ENCODE measurements at places on chromosomes 6 and 20.
A peak's percentile ranks its signal among the peaks of the same experiment; 100 is the strongest.

DNA sequence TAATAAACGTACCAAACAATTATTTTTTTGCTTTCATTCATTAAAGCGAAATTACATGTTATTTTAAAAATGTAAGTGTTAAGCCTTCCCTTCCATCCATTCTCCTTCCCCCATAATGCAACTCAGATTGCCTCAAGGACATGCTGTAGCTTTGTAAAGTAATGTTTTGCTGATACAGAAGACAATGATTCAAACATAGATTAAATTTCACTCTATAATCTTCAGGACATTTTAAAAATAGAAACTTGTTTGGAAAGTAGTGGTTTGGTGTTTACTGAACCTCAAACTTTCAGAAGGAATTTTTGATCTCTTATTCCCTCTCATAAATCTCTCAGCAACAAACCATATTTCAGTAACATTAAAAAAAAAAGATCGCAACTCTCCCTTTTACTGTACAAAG is 350.9 kb upstream of the HSF2 start:
- DNase-seq = no peak

- no peak for DNase-seq
Measured at GRCh38 chr6:163180874-163181541, 233.5 kb upstream of the QKI start.

- peak; percentile 9 for DNase-seq
Measured at GRCh38 chr6:13303668-13304017, 24.7 kb downstream of the TBC1D7 start.

DNA sequence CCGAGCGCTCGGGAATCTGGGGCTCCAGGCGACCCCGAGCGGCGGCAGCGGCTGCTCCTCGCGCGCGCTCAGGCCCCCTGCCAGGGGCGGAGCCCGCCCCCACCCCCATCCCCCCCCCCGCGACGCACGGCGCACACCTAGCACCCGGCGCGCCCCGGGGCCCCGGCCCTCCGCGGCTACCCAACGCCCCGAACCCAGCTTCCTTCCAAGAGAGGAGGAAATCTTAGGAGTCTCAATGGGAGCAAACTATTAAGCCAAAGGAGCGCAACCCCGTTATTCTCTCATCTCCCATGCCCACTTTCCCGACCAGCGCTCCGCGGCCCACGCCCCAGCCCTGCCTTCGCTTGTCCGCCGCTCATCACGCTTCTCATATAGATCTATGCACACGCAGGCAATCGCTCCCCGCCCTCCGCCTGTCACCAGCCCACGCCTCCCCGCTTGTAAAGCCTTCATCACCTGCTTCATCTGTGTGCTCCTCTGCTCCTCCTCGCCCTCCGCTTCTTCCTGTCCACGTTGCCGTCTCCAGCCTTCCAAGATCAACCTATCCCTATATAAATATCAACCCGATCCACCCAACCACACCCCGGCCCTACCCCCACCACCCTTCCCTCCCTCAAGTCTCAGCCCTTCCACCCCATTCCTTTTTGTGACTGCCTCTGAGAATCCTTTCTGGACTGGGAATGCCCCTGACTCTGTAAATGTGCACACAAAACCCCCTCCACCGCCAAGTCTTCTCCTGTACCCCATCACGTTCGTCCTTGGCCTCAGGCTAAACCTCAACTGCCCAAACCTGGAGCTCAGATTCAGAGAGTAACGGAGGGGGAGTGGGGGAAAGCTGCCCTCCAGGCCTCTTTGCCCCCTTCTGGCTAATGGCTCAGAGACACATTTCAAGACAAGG is at the start of gene DLK2:
Gene DLK2 (minus strand): TSS at position 18 of the 898 bp plus-strand sequence. CDS start 723 bp downstream, outside the sequence.
- DNase-seq = peak; percentile 76

GRCh38 chr20:57990396-57990987 is 238.0 kb downstream of the ANKRD60 start:
- no peak for DNase-seq

GRCh38 chr6:27834879-27835549 is 77.2 kb downstream of the OR2B2 start:
- DNase-seq = no peak

- no peak for DNase-seq
Measured at GRCh38 chr6:96276305-96276704, 245.3 kb upstream of the UFL1 start.

GRCh38 chr6:165321150-165321549 is 11.7 kb upstream of the C6orf118 start:
- DNase-seq = no peak

DNA sequence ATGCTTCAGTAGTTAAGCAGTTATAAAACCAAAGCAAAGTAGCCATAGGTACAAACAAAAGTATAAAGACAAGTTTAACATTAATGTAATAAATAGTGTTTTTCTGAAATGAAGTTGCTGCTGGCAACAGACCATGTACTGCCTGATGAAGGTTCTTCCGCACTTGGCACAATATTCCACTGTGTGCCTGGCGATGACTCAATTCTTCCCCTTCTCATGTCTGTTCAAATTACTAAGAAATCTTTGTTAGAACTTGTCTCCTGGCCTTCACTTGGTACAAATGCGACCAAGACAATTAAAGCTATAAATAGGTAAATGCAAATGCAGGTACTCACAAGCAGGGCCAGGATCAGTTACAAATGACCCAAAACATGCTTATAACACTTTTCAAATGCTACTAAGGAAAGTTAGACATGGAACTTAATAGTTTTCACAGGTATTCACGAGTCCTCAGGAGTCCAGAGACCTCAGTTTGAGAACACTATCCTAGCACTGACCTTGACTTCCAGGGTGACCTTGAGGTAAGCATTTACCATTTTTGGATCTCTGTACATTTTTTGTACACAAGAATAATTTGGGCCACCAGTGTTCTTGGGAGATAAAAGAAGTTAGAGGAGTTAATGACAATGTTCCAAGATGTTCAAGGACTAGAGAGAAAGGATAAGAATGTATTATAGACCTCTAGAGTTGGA is 8.1 kb upstream of the DDR1 start:
- DNase-seq = no peak

GRCh38 chr6:85346196-85346595 is 103.7 kb upstream of the NT5E start:
- DNase-seq = no peak

DNA sequence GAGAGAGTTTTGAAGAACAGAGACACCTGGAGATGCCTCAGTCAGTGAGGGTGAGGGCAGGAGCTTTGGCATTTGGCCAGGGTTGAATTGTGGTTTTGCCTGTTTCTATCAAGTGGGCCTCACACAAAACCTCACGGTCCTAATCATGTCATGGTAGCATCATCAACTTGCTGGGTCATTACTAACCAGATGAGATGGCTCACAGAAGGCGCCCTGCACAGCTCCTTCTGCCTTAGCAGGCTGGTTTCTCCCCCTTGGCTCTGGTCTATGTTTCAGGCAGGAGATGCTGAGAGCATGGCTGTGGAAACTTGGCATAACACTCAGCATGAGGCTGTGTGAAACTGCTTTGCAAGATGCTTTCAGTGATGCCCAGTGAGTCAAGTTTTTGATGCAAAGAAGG is 99.3 kb downstream of the LRRC1 start:
- peak; percentile 44 for DNase-seq

GRCh38 chr6:33192671-33193602 is 670 bp upstream of the COL11A2 start:
- DNase-seq = peak; percentile 59

- DNase-seq = no peak
Measured at GRCh38 chr6:26221186-26221585, 134.0 kb downstream of the HFE start.

- DNase-seq = no peak
Measured at GRCh38 chr20:24488800-24489175, 19.4 kb downstream of the SYNDIG1 start.

DNA sequence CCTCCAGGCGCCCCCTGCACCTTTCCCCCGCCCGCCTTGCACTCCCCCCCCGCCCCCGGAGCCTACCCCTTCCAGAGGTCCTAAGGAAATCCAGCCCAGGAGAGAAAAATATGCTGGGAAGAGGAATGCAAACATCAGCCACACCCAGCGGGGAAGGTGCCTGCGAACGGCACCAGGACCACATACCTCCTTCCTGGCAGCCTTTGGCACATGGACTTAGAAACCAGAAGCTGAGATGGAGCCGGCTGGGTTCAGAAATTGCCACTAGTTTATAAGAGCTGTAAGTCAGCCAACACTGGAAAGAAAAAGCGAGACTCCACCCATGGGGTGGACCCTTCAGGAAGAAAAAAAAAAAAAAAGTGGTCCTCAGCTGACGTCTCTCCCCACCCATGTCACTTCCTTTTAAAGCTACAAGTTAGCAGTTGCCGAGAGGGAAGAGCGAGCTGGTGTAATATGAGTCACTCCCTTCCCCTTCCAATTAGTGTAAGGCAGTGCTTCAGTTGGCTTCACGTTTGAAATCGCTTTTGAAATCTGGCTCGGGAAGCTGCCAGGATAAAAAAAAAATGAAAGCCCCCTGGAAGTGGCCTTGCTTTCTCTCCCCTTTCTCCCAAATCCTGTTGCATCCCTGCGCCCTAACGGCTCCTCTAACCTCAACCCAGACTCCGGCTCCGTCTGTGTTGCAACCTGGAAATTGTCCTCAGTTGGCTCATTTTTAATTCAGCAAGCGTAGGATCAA is at the start of gene AGPAT4:
Gene AGPAT4 (minus strand): TSS at position 310 of the 736 bp plus-strand sequence. CDS start 41,848 bp downstream, outside the sequence.
- DNase-seq = peak; percentile 74

GRCh38 chr6:14075095-14075503 is 42.5 kb upstream of the CD83 start:
- peak; percentile 18 for DNase-seq

- no peak for DNase-seq
Measured at GRCh38 chr6:10382322-10382721, 32.6 kb downstream of the TFAP2A start.

- DNase-seq = no peak
Measured at GRCh38 chr6:28254121-28254519, 2.1 kb upstream of the ZKSCAN4 start.

- DNase-seq = peak; percentile 16
Measured at GRCh38 chr6:149235130-149235561, 82.4 kb upstream of the TAB2 start.
